Heart right ventricle (tissue), 16 donors: ENCODE measurements at places on chromosomes 16 and 17. TPM values are rescaled to one million over a fixed set of nuclear protein-coding genes. Genes with fewer than 3 reads are reported as not detected.

DNA sequence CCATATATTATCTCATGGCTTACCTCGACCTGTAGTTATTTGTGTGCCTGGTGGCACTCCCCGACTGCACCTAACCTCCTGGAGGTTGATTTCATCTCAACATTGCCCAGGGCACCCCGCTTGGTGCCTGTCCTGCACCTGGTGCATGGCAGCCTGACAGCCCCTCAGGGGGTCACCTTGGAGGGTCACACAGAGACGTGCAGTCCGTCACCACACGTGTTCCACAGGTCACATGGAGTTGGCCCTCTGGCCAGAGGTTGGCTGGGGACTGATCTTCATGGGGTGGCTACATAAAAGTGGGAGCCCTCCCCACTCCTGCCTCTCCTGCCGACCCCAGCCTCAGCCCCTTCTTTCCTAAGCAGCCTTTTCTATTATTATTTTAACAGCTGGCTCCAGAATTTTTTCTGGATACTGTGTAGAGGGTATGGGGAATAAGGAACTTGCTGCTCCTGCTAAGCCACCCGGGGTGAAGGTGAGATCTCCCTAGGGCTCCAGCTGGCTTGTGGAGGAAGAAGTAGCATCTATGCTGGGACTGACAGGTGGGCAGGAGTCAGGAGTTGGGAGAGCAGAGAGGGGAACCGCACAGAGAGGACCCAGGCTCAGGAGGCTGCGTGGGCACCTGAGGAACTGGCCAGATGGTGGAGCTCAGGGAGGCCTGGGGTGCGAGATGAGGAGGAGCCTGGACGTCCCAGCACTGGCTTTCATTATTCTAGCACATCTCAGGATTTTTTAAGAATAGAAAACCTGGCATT is 12.5 kb upstream of the NKD1 start:
- no peak overlapping the region for H3K27ac ChIP-seq
- no peak for DNase-seq
- no peak overlapping the region for H3K4me3 ChIP-seq

DNA sequence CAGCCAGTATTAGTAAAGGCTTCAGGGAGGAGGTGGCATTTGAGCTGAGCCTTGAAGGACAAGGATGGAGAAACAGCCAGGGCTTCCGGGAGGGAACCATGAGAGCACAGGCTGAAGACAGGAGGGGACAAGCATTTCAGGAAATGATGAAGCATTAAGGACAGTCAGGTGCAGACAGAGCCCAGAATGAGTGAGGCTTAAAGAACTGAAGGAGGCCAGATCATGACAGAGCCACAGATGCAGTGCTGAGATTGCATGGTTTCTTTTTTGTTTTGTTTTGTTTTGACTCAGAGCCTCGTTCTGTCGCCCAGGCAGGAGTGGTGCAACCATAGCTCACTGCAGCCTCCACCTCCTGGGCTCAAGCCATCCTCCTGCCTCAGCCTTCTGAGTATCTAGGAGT is 211.5 kb downstream of the SOX9 start:
- peaks cover 33% of the 10 kb centered on the region for H3K27me3 ChIP-seq
- H3K27ac ChIP-seq, result no peak overlapping the region
- H3K36me3 ChIP-seq, result no peaks in the 10 kb centered on the region
- no peak overlapping the region for H3K4me3 ChIP-seq
- H3K4me1 ChIP-seq, result no peaks in the 10 kb centered on the region
- no peak for DNase-seq

GRCh38 chr17:28344435-28344901 is 8.9 kb downstream of the TNFAIP1 start:
- peaks cover 52% of the 10 kb centered on the region for H3K36me3 ChIP-seq
- no peaks in the 10 kb centered on the region for H3K27me3 ChIP-seq
- H3K4me3 ChIP-seq, result no peak overlapping the region
- DNase-seq, result no peak
- H3K4me1 ChIP-seq, result peaks cover 44% of the 10 kb centered on the region

- H3K27me3 ChIP-seq, result no peaks in the 10 kb centered on the region
- H3K4me1 ChIP-seq, result peaks cover 65% of the 10 kb centered on the region
- H3K4me3 ChIP-seq, result peak overlapping the region; percentile 100
- peak overlapping the region; percentile 97 for H3K27ac ChIP-seq
- no peak for DNase-seq
- H3K36me3 ChIP-seq, result no peaks in the 10 kb centered on the region
These were observed 1.3 kb upstream of the NUTF2 start for GRCh38 chr16:67845291-67846062.

- DNase-seq, result no peak
- H3K4me3 ChIP-seq, result no peak overlapping the region
- H3K36me3 ChIP-seq, result no peaks in the 10 kb centered on the region
- H3K4me1 ChIP-seq, result peaks cover 5% of the 10 kb centered on the region
- H3K27ac ChIP-seq, result no peak overlapping the region
- H3K27me3 ChIP-seq, result peaks cover 15% of the 10 kb centered on the region
These were observed 74.1 kb downstream of the KLHDC4 start for GRCh38 chr16:87691686-87692079.

DNA sequence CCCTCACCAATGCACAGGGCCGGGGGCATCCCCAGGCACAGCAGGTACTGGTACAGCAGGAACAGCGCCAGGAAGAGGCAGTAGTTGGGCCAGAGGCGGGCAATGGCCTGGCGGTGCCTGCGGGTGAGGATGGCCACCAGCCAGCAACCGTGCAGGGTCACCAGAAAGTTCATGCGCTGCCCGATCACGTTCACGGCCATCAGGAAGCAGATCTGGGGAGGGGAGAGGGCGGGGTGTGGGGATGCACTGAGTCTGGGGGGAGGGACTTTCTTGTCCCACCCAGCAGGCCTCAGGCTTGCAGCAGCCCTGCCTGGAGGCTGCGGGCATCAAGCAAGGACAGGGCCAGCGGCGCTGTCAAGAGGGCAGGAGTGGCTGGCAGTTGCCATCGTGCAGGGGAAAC is 25.4 kb downstream of the CTU2 start:
- DNase-seq, result no peak
- peaks cover 76% of the 10 kb centered on the region for H3K36me3 ChIP-seq
- no peaks in the 10 kb centered on the region for H3K27me3 ChIP-seq
- no peak overlapping the region for H3K27ac ChIP-seq

DNA sequence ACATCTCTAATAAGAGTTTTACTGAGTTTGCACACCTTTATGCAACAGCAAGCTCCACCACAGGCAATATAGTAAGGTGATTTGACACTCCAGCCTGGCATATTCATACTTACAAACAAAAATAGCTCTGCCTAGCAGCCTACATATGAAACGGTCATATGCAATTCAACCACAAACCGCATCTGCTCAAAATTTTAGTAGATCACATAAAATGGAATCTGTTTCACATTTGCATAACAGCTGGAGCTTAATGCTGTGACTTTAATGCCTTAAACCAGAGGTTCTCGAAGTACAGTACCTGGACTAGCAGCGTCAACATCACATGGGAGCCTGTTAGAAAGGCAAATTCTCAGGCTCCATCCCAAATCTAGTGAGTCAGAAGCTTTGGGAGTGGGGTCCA is 578.4 kb downstream of the CDH11 start:
- no peak overlapping the region for H3K4me3 ChIP-seq
- no peaks in the 10 kb centered on the region for H3K4me1 ChIP-seq
- H3K27ac ChIP-seq, result no peak overlapping the region
- DNase-seq, result no peak
- no peaks in the 10 kb centered on the region for H3K36me3 ChIP-seq
- H3K27me3 ChIP-seq, result no peaks in the 10 kb centered on the region

Gene C17orf67
- 0.98 TPM for total RNA-seq

Gene AXIN2
- 16.8 TPM for total RNA-seq

Gene GP2
- not detected for total RNA-seq

Gene RNF43
- total RNA-seq, result 3.7 TPM
